ENCODE measurements at places on chromosomes 2 and 18.

GRCh38 chr2:96342085-96342484 is 6.5 kb downstream of the NCAPH start:
- DNase-seq, result peak; percentile 28

GRCh38 chr2:147524912-147525311 is 319.9 kb upstream of the ACVR2A start:
- no peak for DNase-seq

GRCh38 chr2:206512999-206513398 is 69.7 kb downstream of the ADAM23 start:
- DNase-seq, result no peak

- peak; percentile 51 for DNase-seq
Measured at GRCh38 chr2:194819367-194819766, 837.7 kb upstream of the SLC39A10 start.
